ENCODE measurements at places on chromosomes 1 and 21. TPM values are rescaled to one million over a fixed set of nuclear protein-coding genes. Genes with fewer than 3 reads are reported as not detected.

GRCh38 chr1:40651138-40651857, 14.2 kb downstream of the RIMS3 start:
- DNase-seq: no peak

Gene MEX3A
- 3.2 TPM for total RNA-seq

DNA sequence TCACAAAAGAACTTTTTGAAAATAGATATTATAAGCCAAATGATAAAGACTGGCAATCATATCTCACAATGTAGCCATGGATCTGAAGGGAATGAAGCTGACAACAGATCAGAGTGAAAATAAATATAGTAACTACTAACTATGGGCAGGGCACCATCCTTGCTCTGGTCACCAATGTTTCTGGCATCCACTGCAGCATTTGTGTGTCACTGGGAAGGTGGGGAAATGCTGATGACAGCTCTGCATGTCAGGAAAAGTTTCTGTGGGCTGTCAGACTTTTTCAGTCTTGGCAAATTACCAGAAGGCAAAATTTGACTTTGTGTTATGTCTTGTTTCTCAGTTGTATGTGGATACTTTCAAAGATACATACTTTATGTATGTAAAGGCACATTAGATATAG, 195.6 kb downstream of the ZNF326 start:
- no peak for DNase-seq

GRCh38 chr1:222247081-222247480, 300.8 kb downstream of the HHIPL2 start:
- no peak for DNase-seq

DNA sequence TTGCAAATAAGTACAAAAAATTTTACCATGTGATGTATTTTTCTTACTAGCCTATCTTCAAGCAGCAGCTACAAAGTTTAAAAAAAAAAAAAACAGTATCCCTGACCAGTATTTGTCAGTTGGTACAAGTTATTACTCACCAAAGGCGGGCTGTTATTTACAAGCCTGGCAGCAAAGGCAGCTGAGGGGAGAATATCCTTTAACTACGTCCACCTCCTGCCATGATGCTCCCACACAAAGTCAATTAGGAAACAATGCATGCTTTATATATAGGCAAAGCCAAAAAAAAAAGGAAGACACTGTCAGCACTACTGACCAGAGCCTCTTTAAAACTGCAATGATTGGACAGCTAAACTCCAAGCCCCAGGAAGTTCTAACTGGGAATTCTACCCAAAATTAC, 13.7 kb downstream of the PSMA5 start:
- no peak for DNase-seq

- DNase-seq: peak; percentile 97
Measured at GRCh38 chr1:198880397-198880796, 241.6 kb downstream of the PTPRC start.

GRCh38 chr1:37152491-37152890, 118.2 kb upstream of the GRIK3 start:
- DNase-seq: no peak

DNA sequence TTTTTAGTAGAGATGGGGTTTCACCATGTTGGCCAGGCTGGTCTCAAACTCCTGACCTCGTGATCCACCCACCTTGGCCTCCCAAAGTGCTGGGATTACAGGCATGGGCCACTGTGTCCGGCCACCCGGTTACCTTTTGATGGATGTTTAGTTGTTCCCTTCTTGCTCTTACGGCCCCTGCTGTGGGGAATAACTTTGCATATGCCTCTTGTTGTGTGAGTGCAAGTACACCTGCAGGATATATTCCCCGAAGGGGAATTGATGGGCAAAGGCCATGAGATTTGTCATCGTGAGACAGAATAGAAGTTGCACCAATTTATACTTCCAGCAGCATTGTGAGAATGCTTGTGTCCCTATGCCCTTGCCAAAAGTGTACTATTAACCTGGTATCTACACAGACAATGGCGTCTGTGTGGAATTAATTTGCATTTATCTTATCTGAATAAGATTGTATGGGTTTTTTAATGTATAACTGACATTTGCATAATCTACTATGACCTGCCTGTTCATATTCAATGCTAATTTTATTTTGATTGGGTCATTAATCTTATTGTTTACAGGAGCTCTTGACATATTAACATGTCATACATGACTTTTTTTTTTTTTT, 8.1 kb downstream of the IL6R start:
- no peak for DNase-seq

GRCh38 chr1:39692152-39693074, 1.2 kb upstream of the HPCAL4 start:
- DNase-seq: no peak

Gene USP48
- 34.2 TPM for total RNA-seq

GRCh38 chr21:34042735-34043134, 30.6 kb upstream of the MRPS6 start:
- no peak for DNase-seq

Gene COL6A1
- total RNA-seq: 271 TPM

DNA sequence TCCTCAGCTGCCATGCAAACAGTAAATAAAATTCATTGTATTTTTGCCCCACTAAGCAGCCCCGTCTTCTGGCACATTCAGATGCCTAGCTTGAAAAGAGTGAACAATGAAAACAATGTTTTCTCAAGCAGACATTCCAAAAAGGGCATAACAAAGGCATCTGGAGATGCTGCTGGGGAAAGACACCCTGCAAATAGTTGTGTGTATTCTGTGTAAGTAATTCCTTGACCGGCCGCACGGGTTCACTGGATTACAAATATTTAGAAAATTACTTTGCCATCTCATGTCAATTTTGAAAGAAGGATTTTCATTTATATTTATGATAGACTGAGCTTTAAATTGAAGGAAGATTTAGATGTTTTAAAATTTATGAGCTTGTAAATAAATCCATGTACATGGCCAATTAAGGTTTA, 142.2 kb downstream of the SLC45A1 start:
- DNase-seq: no peak

Gene RRP1B
- 23.8 TPM for total RNA-seq

- DNase-seq: no peak
Measured at GRCh38 chr21:19565587-19565986, 1162.0 kb upstream of the TMPRSS15 start.

DNA sequence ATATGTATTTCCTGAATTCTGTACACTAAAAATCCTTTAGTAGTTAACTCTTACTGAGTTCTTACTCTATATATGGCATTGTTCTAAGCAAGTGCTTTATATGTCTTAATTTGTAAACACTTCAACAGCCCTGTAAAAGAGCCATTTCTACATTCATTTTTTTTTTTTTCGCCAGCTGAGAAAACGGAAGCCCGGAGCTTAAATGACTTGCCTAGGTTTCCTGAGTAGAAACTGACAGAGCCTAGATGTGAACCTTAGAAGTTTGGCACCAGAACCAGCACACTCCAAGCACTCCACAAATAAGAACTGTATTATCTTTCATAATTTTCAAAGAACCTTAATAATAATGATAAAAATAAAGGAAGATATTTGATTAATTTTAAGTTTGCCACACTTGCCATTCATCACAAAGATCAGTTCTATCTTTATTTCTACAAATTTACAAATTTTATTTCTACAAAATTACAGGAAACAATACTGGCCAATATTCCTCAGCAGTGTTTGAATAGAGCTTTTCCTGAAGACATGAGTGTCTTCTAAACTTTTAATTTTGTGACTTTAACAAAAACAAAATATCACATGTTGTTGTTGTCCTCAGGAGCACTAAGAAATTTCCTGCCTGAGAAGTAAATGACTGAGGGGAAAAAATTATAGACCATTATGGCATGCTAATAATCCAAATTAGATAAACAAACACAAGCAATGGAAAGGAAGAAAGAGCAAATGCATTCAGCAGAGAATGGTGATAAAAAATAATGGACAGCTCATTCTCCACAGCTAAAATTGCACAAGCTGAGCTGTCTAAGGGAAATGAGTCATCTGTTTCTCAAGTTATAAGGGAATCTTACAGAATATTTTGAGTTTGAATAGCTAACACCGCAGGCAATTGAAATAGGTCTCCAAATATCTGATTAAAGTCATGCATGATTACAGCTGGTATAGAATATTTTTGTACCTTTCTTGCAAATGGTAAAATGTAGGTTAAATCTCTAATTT, 71.2 kb downstream of the DPYD start:
- peak; percentile 87 for DNase-seq

Gene GJC2
- total RNA-seq: 0.17 TPM

Gene TSPEAR
- total RNA-seq: not detected

DNA sequence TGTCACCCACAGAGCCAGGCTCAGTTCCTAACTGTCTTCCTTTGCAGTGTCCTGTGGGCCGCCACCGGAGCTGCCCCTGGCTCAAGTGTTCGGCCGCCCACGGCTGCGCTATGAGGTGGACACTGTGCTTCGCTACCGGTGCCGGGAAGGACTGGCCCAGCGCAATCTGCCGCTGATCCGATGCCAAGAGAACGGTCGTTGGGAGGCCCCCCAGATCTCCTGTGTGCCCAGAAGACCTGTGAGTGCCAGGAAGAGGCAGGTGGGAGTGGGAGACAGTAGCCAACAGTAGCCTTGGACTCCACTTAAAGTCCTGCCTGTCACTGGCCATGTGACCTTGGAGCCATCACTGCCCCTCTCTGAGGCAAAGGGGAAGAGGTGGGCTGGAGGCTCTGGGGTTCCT, 16.6 kb downstream of the BCAN start:
- no peak for DNase-seq

DNA sequence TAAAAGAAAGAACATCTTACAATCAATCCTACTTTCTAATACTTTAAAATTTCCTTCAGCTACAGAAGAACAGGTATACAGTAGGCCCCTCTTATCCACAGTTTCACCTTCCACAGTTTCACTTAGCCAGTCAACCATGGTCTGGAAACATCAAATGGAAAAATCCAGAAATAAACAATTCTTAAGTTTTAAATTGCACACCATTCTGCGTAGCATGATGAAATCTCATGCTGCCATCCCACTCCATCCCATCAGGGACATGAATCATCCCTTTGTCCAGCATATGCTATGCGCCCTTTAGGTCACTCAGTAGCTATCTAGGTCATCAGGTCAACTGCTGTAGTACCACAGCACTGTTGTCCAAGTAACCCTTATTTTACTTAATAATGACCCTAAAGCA, 67.7 kb downstream of the HSF2BP start:
- DNase-seq: peak; percentile 75

DNA sequence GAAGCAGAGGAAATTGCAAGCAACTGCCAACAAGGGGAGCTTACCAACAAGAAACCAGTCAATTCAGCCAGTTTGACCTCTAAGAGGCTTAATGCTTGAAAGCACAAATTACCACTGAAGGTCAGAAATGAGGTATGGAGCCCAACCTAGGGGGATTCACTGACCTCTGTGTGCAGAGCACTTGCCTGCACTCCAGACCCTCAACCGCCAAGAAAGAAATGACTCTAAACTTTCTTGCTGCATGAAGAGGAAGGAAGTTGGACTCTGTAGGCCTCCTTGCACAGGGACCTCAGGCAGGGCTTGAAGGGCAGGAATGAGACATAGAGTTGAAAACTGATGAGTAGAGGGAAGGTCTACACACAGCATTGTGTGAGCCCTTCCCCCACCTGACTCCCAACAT, 10.0 kb downstream of the ARMH1 start:
- no peak for DNase-seq

GRCh38 chr1:228515200-228515834, 28.1 kb downstream of the RNF187 start:
- peak; percentile 34 for DNase-seq

DNA sequence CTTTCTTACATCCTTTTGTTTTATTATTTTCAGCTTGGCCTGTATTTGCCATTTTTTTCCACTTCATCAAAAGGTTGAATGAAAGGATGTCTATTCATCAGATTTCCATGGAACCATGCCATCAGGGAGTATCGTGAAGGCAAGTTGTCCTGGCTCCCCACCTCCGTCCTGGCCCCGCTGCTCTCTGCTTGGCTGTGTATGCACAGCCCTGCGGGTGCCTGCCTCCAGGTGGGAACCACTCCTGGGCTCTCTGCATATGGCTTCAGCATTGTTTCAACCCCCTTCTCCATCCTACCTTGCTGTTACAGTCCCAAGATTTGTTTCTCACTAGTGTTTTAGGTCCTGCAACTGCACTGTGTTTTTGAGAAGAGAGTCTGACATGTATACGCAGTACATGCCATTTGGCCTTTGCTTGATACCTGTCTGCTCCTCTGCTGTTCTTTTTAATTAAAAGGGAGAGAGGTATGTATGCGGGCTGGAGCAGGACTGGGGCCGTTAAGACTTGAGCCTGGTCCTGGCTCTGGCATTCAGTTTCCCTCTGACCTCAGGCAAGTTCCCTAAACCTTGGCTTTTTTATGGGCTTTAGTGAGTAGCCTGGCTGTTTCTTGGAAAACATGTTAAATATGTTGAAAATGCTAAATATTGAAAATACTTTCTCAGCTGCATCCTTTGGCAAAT, 69.9 kb upstream of the GCLM start:
- no peak for DNase-seq

DNA sequence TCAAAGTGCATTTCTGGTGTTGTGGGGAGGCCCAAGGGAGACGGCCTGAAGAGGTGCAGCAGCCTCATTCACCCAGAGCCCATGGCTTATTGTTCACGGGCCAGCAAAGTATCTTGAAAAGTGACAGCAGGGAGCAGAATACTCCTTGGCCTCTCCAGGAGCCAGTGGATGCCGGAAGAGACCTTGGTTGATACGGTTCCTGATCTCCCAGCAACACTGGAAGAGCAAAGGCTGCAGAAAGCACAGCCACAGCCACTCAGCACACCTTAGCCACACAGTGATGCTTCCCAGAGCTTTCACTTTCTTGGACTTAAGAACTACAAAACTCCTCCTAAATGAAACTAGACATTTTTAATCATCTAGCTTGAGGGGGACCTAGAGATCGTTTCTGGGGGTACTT, 64.3 kb upstream of the TENT5C start:
- DNase-seq: no peak

DNA sequence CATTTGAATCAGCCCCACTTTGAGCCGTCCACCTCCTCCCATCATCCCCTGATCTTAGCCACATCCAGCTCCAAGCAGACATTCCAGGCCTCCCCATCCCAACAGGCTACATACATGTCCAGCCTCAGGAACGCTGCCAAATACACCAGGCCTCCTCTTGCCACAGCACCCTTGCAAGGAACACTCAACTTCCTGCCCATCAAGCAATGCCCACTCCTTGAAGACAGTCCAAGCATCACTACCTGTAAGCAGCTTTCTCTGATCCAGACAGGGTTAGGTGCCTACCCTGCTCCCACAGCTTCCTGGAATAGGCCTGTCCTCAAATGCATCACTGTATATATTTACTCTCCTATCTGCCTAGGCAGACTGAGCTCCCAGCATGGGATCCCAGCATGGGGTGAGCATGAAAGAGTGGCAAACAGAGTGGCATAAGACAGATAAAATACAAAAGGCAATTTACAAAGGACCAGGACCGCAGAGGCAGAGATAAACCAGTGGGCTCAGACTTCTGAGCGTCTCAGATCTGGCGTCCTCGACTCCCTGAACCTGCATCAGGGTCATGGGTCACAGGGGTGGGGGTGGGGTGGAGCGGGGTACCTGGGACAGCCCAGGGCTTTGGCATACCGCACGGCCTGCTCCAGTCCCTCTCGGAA, 816 bp downstream of the HYI start:
- peak; percentile 73 for DNase-seq
